Neural progenitor cell (in vitro differentiated cells): ENCODE measurements at places on chromosomes 4 and X. TPM values are rescaled to one million over a fixed set of nuclear protein-coding genes. Genes with fewer than 3 reads are reported as not detected.

GRCh38 chr4:74121643-74122579, 22.9 kb upstream of the CXCL2 start:
- DNase-seq = no peak

GRCh38 chr4:153065276-153065675, 129.2 kb downstream of the FHDC1 start:
- DNase-seq = no peak

DNA sequence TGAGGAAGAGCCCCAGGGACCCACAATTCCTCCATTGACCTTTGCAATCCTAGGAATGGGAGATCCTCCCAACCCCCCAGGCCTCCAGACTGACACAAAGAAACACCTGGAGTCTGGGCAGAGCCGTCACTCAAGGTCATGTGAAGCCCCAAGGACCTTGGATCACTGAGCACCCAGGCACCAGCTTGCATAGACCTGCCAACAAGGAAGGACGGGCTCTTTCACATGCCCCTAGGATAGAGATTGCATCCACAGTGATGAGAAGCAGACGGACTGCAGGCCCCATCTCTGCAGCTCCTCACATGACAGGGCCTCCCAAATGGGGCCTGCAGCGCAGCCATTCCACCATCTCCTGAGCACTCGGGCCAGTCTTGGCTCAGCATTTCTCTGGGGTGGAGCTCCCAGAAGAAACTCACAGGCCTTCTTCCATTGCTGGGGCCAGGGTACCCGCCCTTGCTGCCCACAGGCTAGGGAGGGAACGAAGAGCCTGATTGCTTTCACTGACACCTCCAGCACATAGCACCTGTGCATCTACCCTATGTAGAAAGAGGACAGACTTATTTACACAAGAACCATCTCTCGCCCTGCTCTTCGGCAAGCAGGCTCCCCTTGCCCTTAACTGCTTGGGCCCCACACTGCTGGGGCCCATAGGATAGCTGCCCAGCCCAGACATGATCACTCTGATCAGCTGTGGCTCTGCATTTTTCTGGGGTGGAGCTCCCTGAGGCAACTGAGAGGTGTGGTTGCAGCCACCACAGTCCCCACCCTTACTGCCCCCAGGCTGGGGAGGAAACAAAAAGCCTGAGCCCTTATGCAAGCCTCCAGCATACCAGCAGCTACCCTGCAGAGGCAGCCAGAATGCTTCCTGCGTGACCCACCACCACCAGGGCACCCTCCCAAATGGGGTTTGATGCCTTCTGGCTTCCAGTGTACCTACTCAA, 185.7 kb upstream of the ZCCHC13 start:
- DNase-seq = no peak

- no peak for DNase-seq
These were observed 59.1 kb downstream of the AMELX start for GRCh38 chrX:11352296-11352741.

DNA sequence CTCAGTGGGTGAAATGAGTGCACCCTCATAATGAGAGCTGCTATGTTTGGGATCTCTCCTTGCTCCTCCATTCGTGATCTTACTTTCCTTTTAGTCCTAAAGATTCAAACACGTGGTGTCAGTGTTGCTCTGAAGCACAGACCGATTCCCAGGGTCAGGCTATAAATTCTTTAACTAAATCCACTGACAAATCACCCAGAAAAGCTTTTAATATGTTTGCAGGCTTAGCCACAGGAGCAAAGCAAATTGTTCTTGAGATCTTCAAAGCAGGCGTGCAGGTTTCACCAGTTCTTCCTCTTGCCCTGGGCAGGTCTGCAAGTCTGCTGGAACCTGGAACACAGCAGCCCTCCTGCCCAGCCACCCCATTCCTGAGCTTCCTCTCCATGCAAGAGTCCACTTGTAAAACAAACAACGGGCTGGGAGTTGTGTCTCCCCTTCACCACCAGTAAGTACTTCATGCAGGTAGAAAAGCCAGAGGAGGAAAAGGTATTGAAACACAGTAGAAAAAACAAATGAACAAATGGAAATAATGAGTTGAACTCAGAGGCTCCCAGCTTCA, 70.1 kb upstream of the ENPP6 start:
- peak; percentile 15 for DNase-seq

DNA sequence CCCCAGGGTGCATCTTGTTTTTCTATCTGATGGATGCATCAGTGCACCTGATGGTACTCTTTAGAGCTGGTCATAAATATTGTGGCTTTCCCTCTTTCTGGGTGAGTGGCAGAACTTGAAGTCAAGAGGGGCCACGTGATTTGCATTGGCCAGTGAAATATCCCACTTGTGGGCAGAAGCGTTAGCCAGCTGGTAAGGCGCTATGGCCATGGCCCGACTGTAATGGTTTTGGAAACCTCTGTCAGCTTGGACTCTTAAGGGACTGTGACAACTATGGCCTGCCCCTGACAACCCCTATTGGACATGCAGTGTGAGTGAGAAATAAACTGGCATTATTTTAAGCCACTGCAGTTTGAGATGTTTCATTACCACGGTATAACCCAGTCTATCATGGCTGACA, 72.8 kb downstream of the SEL1L3 start:
- no peak for DNase-seq

DNA sequence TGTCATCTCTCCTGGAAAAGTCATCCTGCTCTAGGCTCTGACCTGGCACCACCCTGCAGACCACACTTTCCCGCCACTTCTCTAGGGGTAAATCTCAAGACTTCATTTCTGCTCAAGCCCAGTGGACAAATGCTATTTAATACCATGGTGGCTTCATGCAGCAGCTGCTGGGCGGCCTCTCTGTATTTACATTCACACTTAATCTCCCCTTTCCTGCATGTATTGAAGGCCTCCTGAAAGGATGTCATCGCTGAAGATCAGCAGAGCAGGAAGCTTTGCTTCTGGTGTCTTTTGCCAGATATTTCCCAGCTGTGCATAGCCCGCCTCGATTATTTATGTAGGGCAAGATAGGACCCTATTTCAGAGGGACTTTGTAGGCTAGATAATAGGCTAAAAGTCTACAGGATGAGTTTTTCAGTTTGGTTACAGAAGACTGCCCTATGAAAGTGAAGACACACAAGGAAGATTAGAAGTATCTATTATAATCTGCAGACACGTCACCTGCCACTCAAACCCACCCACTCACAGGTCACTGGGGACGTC, 17.2 kb downstream of the PROM1 start:
- no peak for DNase-seq

DNA sequence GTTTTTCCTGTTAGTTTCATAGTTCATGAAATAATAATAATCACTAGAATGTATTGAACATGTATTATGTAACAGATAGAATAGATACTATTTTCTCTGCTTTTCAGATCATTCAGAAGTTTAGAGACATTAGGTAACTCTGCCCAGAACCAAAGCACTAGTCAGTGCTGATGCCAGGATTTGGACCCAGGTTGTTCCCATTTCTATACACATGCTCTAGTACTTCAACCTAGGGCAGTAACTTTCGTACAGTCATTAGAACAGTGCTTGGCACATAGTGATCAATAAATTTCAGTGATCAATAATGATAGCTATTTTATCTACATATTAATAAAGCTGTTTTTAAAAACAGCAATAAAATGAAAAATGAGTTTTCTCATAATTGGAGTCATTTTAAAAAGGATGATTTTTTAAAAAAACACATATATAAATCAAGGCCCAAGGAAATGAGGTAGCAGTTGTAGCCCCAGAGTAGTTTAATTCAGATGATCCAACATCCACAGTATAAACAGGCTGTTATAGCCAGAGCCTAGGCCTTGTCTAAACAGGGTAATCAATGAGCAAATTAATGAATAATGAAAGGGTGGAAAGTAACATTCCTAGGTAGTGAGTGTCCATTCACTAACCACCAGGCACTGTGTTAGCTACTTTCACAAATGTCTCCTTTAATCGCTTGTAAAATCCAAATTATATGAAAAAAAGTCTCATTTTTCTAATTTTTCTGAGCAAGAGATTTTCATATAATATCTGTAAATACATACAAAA, 25.6 kb downstream of the TXK start:
- DNase-seq = no peak

DNA sequence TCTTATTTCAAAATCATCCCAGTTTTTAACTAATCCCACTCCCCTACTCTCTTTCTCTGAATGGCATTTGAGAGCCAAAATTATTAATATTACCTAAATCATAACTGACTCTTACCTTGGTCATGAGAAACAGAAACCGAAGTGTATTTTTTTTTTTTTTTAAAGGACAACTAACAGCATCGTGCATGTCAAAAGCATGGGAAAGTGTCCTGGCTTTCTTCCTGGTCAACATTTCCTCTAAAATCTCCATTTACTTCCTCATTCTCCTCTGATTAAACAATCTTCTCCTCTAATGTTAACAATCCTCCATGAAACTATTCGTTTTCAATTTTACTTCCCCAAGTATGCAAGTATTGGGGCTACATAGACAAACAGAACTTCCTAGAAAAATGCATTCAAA, 2.1 kb upstream of the STS start:
- no peak for DNase-seq

DNA sequence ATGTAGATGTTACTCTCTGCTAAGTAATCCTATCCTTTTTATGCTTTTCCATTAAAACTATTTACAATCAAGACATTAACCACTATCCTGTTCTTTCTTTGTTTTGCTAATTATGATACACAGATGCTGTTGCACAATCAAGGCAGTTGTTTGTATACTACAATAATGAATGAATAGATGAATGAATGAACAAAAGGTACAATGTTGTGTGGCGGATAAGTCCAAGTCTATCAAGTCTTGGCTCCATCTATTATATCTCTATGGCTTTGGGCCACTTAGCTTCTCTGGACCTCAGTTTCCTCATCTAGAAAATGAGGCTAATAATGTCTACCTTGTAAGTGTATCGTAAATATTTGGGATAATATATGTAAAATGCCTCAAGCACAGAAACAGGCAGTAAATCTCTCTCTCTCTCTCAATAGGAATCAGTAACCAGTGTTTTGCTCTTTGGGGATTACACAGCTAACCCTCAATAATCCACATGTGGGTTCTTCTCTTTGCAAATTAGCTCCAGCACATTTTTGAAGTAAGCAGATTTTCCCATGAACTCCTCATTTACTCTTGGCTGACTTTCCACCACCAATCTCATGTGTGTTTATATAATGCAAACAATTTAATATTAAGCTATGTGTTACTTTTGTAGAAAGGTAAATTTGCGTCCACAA, 27.8 kb upstream of the TSPAN5 start:
- DNase-seq = no peak

DNA sequence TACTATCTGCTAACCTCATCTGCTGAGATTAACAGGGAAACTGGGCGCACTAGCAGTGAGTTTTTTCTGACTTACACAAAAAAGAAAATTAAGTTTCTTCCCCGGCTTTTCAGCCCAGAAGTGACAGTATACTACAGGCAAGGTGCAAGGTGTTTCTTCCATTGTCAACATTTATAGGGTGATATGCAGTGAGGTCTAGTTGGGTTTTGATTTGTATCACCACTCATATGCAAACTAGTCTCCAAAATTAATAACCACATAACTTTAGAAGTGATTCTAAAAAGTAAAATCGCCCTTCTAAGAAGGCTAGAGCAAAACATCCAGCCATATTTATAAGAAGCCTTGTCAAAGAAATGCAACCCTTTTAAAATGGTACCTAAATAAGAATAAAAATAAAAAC, 640.1 kb downstream of the ARAP2 start:
- no peak for DNase-seq

DNA sequence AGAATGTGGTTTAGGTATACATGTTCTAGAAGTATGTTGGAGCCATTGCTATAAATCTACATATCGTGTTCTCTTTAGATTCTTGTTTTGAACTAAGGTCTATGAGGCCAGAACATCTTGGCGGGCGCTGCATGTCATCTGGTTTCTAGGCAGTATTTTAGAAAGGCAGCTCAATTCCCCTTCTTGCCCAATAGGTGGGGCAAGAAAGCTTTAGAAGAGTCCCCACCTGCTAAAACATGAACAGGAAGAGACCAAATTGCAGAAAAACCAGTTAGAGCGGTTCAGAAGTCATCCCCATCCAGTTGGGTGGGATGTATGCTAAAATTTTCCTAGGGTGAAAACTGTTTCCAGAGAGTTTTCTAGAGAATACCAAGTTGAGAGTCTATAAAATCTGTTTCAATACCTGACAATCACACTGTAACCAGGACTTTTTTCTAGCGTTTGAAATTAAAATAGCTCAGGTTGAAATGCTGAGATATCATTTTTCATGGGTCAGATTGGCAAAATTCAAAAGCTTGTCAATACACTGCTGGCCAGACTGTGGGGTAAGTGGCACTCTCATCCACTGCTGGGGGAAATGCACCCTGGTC, 17.5 kb upstream of the SH3KBP1 start:
- peak; percentile 55 for DNase-seq

DNA sequence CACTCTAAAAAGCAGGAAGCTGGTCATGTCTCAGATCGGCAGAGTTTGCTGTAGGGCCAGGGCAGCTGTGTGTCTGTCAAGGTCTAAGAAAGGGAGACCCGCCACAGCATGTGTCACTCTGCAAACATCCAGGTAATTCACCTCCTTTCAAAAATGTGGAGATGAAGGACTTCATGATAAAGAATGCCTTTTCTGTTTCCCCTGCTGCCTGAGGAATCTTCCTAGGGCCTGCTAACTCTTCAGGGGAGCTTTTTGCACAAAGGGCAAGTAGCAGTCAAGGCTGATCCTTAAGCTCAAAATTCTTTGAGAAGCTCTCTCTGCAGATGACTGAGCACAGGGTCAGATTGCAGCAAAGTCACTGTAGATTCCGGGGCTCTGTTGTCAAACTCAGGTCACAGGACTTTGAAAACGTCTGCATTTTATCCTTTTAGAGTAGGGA, 21.1 kb downstream of the RASL11B start:
- peak; percentile 55 for DNase-seq

DNA sequence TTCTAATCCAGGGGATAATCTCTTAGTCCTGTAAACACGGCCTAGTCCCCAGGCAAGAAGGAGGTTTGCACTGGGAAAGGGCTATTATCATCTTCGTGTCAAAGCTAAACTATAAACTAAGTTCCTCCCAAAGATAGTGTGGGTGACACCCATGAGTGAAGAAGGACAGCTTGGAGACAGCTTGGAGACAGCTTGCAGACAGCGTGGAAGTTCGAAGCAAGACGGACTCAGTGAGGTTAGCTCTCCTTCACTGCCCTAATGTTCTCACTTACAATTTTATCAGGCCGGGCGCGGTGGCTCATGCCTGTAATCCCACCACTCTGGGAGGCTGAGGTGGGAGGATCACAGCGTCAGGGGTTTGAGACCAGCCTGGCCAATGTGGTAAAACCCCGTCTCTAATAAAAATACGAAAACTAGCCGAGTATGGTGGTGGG, 19.2 kb upstream of the PLCXD1 start:
- no peak for DNase-seq

DNA sequence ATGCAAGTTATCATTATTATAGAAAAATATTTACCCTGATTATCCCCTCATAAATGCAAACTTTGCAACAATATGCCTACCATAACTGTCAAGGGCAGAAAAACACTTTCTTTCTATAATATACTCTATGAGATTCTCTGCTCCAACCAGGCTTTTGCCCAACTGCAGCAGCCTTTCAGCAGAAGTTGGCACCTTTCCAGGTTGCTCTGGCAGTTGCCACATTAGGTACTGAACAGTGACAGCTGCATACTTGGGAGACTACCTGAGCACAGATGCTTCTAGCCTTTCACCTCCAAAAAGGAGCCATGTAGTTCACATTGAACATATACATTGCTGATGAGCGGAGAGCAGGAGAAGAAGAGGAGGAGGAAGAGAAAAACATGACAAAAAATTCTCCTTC, 69.5 kb upstream of the BRWD3 start:
- no peak for DNase-seq

- DNase-seq = peak; percentile 50
These were observed at the start of gene CHRDL1 for GRCh38 chrX:110795645-110796406. Gene CHRDL1, minus strand, starts transcription at chrX:110795817. Its CDS starts 3,636 bp downstream, at chrX:110792181.

SSX1 gene
- total RNA-seq = not detected in 2 replicates

UGT2A1 gene
- not detected in 2 replicates for total RNA-seq

ATOH1 gene
- 0.06 TPM in 1 of 2 replicates, not detected in the other for total RNA-seq

PDGFRA gene
- total RNA-seq = 1.8 and 2.1 TPM in 2 replicates

IQCM gene
- total RNA-seq = 0.26 TPM in 1 of 2 replicates, not detected in the other

SPANXN2 gene
- not detected in 2 replicates for total RNA-seq
